Fibroblast of skin of scalp (primary cell): ENCODE measurements at places on chromosomes 7 and 10.

- no peak for DNase-seq
These were observed 62.8 kb downstream of the EGFR start for GRCh38 chr7:55081472-55082227.

- DNase-seq: no peak
These were observed 302.4 kb downstream of the GRID1 start for GRCh38 chr10:86064219-86064618.

DNA sequence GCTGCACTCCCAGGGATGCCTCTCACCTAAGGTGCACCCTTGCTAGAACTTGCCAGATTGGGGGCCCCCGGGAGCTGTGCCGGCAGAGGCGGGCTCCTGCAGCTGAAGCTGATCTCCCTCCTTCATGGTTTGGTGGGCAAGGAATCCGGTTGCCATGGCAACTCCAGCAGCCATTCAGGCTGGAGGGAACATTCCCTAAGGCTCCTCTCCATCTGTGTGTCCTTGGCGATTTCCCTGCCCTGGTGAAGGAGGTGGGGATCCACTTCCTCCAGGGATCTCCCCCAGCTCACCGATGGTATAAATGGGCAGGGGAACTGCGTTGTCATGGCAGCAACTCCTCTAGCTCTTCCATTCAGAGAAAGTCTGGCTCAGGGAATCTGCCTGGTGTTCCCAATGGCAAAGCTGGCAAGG, 49.6 kb upstream of the GPR158 start:
- DNase-seq: no peak

- no peak for DNase-seq
These were observed 7.4 kb downstream of the LRIT1 start for GRCh38 chr10:84233940-84234339.

GRCh38 chr10:43689618-43689954, 40.9 kb upstream of the ZNF32 start:
- DNase-seq: peak; percentile 41

DNA sequence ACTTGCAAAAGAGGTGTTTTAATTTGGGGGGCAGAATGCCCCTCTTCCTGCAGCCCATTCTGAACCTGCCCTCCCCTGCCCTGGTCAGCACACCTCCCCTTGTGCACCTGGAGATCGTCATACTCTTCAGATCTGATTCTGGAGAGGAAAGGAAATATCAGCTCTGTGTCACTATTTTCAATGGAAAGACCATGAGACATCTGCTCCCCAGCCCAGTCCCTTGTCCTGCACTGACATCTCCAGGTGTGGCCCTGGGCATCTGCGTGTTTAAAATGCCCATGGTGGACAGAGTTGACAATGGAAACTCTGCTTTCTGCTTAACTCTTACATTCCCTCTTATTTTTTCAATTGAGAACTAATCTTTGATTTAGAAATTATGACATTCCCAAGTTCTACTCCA, 41.6 kb upstream of the RASGEF1A start:
- DNase-seq: no peak

GRCh38 chr10:49324711-49325110, 25.7 kb downstream of the C10orf71 start:
- peak; percentile 5 for DNase-seq

GRCh38 chr10:127013211-127013656, 108.0 kb downstream of the DOCK1 start:
- no peak for DNase-seq

GRCh38 chr10:75016325-75016724, 95.1 kb upstream of the SAMD8 start:
- DNase-seq: no peak

DNA sequence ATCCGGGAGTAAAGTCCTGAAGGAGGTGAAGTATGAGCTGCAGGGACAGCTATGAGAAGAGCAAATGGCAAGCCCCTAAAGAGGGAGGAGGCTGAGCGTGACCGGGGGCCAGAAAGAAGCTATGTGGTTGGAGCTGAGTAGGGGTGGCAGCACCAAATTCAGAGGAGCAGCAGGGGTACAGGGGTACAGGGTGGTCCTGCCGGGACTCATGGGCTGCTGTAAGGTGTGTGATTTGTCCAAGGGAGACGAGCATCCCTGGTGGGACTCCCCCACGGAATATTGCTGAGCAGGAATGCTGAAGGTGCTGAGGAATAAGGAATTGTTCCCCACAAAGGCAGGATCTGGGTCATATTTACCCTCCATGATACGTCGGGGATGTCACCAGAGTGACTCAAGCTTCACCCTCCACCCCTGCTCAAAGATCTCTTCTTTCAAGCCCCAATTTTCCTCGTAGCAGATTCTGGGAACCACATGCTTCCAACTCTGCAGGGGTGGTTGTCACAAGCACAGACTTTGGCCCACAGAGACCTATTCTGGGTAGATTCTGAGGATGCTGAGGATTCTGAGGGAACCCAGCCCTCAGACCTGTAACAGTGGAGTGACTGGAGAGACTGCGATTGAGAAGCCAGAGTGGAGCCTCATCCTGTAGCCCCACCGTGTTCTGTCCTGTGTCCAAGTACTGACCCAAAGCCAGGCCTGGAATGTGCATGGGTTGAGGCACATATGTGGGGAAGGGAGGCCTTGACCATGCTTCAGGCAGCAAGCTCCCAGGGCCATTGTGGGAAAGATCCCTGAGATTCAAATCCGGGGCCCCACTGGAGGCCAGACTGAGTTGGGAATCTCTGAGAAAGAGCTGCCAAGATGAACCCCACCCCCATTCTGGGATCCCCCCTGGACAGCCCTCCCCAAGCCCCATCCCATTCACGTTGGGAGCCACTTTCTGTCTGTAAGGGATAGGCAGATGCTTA, 4.2 kb downstream of the SFTPD start:
- DNase-seq: no peak

GRCh38 chr7:31687024-31687748, at the start of gene PPP1R17:
Gene PPP1R17, plus strand, starts transcription at chr7:31687215. Its CDS starts 5,227 bp downstream, at chr7:31692442.
- DNase-seq: no peak

DNA sequence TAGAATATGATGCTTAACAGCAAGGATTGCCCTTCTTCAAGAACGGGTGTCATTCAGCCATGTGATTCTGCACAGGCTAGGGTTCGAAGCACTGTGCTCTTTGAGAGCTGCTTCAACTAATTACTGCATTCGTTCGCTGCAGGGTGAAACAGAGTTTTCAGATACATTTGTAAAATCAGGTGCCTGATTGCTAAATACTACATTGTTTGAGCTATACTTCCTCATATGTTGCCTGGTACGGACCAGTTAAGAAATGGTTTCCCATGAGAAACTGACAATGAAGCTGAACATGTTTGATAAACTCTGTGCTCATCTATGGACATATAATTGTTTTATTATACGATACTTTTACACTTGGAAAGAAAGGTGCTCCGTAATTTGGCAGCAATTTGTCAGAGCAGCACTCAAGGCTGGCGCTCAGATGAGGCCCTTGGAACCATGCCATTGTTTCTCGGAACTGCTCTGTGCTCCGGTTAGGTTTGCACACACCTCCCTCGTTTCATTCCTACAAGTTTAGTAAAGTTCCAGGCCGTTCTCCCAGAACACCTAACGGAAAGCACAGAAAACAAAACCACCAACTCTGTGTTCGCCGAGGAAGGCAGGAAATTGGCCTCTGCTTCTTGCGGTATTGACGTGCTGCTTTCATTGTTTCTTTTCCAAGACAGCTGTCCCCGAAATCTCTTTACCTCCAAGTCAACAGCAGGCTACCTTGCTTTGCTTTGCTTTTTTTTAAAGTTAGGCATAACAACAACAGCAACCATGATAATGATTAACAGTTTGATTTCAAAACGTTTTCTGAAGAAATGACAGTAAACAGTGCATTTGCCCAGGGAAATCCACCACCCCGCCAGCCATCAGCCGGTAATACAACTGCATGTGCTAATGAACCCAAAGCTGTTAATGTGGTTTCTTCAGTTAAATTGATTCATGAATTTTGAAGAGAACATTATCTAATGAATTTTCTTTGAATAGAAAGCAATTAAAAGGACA, 206.9 kb downstream of the EBF3 start:
- DNase-seq: no peak

- no peak for DNase-seq
These were observed 15.0 kb upstream of the GPR37 start for GRCh38 chr7:124780608-124781007.

- no peak for DNase-seq
These were observed 133.0 kb downstream of the VIPR2 start for GRCh38 chr7:159011722-159012022.
